ENCODE measurements at places on chromosomes 5 and 9.

- DNase-seq, result no peak
Measured at GRCh38 chr9:108859459-108860114, 2.5 kb upstream of the ACTL7A start.

GRCh38 chr9:124366476-124367220, 48.6 kb downstream of the PSMB7 start:
- no peak for DNase-seq

GRCh38 chr5:41858890-41859289, 11.3 kb downstream of the OXCT1 start:
- no peak for DNase-seq

DNA sequence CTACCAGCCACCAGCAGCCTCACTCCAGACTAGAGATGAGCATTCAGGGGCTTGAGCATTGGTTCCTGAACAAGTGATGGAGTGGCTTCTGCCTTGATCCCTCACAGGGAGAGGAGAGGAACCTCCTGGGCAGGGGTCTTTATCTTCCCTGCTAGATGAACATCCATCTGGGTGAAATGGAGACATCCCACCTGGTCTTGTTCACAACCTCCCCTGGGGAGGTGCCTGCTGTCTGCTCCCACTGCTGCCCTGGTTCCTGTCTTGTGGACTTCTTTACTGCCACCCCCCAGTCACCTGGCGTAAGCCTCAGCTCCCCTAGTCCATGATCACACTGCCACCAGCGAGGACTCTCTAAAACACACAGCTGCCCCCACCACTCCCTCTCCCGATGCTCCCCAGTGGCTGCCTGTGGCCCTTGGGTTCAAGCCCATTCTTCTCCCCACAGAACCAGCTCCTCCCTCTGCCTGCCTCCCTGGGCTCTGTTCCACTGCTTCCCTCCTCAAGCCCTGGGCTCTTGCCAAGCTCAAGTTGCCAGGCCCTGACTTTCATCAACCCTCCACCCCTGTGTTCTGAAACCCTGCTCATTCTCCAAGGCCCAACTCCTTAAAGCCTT, 51.5 kb downstream of the COL15A1 start:
- DNase-seq, result peak; percentile 85

DNA sequence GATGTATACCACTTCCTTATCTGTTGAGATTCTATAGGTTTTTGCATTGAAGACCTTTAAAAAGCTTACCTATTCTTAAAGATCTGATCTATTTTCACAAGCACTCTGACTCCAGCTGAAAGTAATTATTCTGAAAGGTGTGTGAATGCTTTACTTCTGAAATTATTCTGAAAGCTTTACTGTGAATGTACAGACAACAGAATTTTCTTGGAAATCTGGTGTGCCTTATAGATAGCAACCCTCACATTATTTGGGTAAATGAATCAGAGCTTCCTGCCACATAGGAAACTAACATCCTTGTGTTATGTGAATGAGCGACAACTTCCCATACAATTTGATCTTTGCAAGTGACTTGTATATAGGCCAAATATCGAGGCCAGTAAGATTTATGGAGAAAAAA, 6.5 kb downstream of the CDO1 start:
- no peak for DNase-seq

- no peak for DNase-seq
Measured at GRCh38 chr5:151684690-151685361, 1.9 kb downstream of the SPARC start.

DNA sequence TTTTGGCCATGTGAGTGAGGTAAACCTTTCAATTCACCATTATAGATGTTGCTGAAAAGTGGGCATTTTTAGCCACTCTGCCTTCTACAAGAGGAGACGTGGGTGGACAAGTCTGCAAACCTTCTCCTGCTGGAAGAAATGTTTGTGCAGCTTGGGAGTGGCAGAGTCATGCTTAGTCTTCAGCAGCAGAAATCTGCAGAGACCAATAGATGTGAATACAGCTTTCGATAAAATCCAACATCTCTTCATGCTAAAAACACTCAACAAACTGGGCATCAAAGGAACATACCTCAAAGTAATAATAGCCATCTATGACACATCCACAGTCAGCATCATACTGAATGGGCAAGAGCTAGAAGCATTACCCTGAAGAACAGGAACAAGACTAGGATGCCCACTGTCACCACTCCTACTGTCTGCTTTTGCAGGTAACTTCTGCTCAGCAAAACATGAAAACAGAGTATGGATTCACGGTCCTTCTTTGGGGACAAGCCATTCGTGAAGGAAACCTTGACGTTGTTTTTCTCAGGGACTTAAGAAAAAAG, 91.3 kb downstream of the RALGPS1 start:
- no peak for DNase-seq

DNA sequence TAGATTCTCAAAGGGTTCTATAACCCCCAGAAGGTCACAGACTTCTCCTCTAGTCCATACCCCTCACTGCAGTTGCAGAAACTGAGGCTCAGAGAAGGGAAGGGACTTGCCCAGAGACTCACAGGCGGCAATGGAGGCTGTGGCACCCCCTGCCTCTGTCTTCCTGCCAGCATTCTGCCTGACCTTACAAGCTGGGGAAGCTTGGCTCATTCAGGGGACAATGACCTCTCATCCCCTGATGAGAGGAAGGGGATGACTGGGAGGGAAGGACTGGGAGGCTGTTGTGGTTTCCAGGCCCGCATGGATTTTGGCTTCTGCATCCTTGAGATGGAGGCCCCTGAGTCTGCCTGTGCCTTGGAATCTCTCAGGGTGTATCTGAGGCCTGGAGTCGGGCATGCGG, 897 bp downstream of the NDST1 start:
- DNase-seq, result no peak

- no peak for DNase-seq
Measured at GRCh38 chr5:8138884-8139283, 269.9 kb downstream of the MTRR start.

- DNase-seq, result no peak
Measured at GRCh38 chr5:128538000-128538249, at the start of gene FBN2. Gene FBN2 (minus strand): TSS chr5:128538245. CDS start chr5:128537603, 642 bp downstream.

DNA sequence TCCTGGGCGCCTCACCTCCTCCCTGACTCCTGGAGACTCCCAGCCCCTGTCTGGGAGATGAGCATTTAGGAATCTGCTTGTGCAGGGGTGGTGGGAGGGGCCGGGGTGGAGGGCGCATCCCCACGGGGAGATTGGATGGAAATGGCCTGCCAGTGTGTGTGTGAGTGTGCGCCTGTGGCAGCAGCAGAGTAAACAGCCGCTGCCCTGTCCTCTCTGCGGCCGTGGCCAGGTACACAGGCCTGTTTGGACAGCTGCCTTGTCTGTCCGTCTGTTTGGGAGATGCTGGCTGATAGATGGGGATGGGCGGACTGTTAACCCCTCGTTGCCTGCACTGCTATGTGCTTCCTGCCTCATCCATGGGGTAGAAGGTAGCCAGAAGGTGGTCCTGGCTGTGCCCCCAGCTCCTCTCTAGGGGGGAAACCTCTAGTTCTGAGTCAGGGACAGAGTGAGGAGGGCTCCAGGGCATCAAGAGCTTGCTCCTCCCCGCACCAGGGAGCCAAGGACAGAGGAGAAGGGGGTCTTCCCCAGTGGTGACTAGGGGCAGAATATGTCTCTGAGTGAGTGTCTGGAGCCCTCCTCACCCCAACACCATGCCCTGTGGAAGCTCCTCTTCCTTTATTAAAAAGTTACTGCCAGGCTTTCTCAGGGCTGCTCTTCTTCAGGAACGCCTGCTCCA, 60.1 kb downstream of the LMX1B start:
- DNase-seq, result no peak

DNA sequence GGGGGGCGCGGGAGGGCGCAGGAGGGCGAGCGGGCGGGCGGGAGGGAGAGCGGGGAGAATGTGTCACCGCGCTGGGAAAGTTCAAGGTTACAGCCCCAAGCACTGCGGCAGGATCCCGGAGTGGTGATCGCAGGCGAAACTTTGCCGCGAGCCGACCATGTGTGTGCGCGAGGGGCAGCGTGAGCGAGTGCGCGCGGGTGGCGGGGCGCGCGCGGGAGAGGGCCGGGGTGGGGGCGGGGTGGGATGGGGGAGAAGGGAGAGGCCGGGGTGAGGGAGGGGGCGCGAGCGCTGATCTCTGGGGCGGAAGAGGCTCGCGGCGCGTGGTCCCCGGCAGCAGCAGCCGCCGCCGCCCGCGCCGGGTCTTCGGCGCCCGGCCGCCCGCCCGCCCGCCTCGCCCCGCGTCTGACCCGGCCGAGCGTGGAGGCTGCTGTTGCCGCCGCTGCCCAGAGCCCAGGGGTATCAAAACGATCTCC, at the start of gene NFIB:
Gene NFIB (minus strand): TSS at position 191 of the 473 bp plus-strand sequence. CDS start 630 bp downstream, outside the sequence.
- DNase-seq, result peak; percentile 76

DNA sequence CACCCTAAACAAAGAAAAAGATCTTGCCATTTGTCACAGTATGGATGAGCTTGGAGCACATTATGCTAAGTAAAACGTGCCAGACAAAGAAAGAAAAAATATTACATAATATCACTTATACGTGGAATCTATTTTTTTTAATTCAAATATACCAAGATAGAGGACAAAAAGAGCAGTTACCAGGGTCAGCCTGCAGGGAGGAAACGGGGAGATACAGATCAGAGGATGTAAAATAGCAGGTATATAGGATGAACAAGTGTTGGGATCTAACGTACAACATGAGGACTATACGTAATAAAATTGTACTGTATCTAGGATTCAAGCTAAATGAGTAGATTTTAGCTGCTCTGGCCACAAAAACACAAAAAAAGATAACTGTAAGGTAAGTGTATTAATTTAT, 247.5 kb downstream of the TMEM161B start:
- DNase-seq, result no peak

DNA sequence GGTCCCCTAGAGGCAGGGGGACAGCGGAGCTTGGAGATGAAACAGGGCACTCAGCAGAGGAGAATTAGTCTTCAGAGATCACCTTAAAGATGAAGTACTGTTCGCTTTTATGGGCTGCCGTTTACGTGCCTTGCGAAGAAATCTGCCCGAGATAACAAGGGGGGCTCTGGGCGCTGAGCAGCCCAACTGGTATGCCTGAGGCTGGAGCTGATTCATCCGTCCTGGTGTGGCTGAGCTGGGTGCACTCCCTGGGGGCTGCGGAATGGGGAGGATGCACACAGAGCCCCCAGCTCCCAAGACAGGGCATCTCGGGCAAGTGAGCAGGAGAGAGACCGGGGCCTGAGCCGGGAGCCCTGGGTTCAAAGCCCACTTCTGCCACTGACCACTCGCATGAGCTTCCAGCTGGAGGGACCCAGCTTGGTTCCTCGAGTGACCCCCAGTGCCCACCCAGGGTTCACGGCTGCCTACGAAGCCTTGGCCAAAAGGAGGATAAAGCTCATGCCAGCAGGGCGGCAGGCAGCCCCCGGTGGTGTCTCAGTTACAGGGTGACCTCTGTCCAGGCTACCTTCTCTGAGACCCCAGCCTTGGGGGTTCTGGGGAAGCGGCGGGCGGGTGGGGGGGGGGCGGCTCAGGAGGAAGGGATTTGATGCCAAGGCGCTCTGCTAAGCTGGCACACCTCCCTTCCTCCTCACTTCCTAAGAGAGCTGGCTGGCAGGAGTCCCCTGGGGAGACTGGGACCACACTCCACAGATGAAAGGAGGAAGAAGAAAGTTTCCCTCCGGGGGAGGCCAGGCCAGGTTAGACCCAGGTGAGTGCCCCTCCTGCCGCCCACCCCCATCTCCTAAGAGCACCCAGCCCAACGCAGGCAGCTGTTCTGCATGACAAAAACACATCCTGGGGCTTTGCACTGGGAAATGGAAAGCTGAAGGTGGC, 5.7 kb downstream of the FIBCD1 start:
- no peak for DNase-seq

GRCh38 chr9:112080831-112081542, 94.1 kb downstream of the SUSD1 start:
- no peak for DNase-seq

- no peak for DNase-seq
Measured at GRCh38 chr9:29129763-29130162, 1556.5 kb upstream of the C9orf72 start.

DNA sequence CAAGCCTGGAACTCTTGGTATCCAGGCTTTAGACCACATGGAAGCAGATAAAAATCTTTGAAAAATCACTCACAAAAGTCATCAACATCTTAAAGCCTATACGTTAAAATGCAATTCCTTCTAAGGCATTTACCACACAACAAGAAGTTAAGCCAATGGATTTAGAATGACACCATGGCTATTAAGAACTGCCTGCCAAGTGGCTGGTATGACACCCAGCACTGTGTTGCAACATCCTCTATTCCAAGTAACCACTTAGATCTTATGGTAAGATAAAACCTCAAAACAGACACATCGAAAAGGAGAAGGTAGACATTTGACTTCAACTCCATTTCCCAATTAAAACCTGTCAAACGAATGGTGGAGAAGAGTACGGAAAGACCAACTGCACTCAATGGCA, 344.2 kb upstream of the SLC30A5 start:
- no peak for DNase-seq

- DNase-seq, result no peak
Measured at GRCh38 chr5:110040178-110040577, 350.5 kb downstream of the MAN2A1 start.
